Osteocyte (in vitro differentiated cells): ENCODE measurements at places on chromosomes 5 and 9.

- no peak overlapping the region for H3K4me3 ChIP-seq
- H3K36me3 ChIP-seq = peaks cover 2% of the 10 kb centered on the region
- peak overlapping the region; percentile 7 for H3K27ac ChIP-seq
Observed at GRCh38 chr9:16386007-16386826, 484.3 kb downstream of the BNC2 start.

DNA sequence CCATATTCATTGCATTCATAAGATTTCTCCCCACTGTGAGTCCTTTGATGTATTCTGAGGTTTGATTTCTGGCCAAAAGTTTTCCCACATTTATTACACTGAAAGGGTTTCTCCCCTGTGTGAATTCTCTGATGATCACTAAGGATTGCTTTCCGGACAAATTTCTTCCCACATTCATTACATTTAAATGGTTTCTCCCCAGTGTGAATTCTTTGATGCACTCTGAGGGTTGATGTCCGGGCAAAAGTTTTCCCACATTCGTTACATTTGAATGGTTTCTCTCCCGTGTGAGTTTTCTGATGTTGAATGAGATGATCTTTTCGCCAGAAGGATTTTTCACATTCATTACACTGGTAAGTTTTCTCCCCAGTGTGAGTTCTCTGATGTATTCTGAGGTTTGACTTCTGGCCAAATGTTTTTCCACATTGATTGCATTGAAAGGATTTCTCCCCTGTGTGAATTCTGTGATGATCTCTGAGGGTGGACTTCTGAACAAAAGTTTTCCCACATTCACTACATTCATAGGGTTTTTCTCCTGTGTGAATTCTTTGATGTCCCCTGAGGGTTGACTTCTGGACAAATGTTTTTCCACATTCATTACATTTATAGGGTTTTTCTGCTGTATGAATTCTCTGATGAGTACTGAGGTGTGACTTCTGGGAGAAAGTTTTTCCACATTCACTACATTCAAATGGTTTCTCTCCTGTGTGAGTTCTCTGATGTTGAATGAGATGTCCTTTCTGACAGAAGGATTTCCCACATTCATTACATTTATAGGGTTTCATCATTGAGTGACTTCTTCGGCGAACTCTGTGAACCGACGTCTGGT is 18.8 kb downstream of the ZNF510 start:
- no peaks in the 10 kb centered on the region for H3K27me3 ChIP-seq
- H3K4me3 ChIP-seq = no peak overlapping the region
- no peaks in the 10 kb centered on the region for H3K4me1 ChIP-seq
- H3K27ac ChIP-seq = no peak overlapping the region

DNA sequence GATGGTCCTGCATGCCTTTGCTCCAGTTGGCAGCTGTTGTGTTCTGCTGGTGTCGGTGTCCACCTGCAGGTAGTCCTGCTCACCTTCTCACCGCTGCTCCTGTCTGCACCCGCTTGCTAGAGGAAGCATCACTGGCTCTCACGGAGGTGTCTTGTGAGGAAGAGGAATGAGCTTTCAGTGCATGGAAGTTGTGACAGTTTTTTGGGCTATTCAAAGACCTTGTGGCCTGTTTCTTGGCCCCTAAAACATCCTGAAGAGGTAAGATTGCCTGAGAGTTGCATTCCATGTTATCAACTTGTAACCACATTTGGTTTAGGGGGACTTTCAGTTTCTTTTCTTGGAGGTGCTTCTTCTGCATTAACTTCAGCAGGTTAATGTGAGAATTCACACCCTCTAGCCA is 85.6 kb downstream of the MACROH2A1 start:
- H3K4me1 ChIP-seq = peaks cover 24% of the 10 kb centered on the region
- no peak overlapping the region for H3K27ac ChIP-seq
- peak; percentile 54 for DNase-seq
- peaks cover 5% of the 10 kb centered on the region for H3K27me3 ChIP-seq

DNA sequence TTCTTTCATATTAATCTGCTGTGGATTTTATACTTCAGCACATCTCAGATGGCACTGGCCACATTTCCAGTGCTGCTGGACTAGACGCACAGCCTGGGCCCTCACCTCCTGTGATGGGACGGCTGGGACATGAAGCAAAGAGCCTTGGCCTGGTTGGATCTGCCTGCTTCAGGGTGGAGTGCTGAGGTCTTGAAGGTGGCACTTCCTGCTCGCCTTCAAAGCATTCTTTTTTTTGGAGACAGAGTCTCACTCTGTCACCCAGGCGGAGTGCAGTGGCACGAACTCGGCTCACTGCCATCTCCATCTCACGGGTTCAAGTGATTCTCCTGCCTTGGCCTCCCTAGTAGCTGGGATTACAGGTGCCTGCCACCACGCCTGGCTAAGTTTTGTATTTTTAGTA is 73.1 kb downstream of the RAPGEF1 start:
- H3K27ac ChIP-seq = no peak overlapping the region
- no peak overlapping the region for H3K4me3 ChIP-seq
- H3K4me1 ChIP-seq = peaks cover 53% of the 10 kb centered on the region
- H3K36me3 ChIP-seq = peaks cover 5% of the 10 kb centered on the region
- no peaks in the 10 kb centered on the region for H3K27me3 ChIP-seq

DNA sequence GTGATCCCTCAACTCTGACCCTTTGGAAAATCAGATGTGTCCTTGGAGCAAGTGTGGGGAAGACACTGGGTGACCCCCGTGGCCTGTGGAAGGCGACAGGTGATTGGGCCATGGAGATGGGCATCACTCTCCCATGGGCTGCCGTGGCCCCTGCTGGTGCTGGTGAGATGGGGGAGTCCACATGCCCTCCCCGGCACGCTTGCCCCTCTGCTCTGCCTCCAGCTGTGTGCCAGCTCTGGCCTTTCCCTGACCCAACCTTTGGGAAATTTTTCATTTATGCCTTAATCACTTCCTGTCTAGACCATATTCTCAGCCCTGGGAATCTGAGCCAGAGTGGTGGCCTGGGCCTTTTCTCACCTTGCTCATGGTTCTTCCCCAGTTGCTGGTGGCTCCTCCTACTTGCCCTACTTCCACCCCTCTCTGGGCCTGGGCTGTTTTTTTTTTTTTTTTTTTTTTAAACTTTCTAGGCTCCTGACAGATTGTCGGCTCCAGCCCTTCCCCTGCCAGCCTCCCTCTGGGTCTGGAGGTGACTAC is 56.6 kb downstream of the RGS3 start:
- H3K27me3 ChIP-seq = no peaks in the 10 kb centered on the region
- H3K4me3 ChIP-seq = no peak overlapping the region
- DNase-seq = no peak
- no peaks in the 10 kb centered on the region for H3K36me3 ChIP-seq
- H3K4me1 ChIP-seq = peaks cover 45% of the 10 kb centered on the region

GRCh38 chr5:122076669-122077365 is 1.2 kb downstream of the LOX start:
- peak overlapping the region; percentile 93 for H3K4me3 ChIP-seq
- no peaks in the 10 kb centered on the region for H3K27me3 ChIP-seq
- peak; percentile 94 for DNase-seq

GRCh38 chr5:116288524-116288923 is 203.7 kb downstream of the COMMD10 start:
- H3K27ac ChIP-seq = no peak overlapping the region
- no peak overlapping the region for H3K4me3 ChIP-seq
- peaks cover 6% of the 10 kb centered on the region for H3K36me3 ChIP-seq

- no peak overlapping the region for H3K27ac ChIP-seq
- H3K4me1 ChIP-seq = no peaks in the 10 kb centered on the region
- no peak overlapping the region for H3K4me3 ChIP-seq
- peak; percentile 82 for DNase-seq
- peaks cover 15% of the 10 kb centered on the region for H3K27me3 ChIP-seq
Observed at GRCh38 chr5:180129291-180130190, 58.0 kb upstream of the RNF130 start.

DNA sequence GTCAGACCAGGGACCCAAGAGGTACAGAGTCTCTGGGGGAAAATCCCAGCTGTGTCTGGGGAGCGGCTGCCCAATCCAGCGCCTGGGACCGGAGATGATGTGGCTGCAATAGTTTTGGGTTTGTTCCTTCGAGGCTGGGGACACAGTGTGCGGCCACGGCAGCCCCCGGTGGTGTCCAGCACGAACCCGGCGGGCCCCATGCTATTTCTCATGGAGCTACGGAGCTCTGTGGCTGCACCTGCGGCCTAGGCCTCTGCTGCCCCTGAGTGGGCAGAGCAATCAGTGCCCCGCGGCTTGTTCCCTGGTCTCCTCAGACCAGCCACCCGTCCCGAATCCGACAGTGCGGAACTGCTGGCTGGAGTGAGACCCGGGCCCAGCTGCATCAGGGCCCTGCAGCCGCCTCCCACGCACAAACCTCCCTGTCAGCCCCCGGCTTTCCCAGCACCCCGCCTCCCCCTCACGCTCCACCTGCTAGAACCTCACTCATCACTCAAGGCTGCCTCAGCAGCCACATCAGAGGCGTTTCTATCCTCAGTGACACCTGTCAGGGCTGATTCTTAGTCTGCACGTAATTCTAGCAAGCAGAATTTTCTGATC is 29.0 kb downstream of the SARDH start:
- peaks cover 9% of the 10 kb centered on the region for H3K27me3 ChIP-seq
- no peak overlapping the region for H3K4me3 ChIP-seq
- H3K27ac ChIP-seq = no peak overlapping the region
- H3K4me1 ChIP-seq = peaks cover 14% of the 10 kb centered on the region

DNA sequence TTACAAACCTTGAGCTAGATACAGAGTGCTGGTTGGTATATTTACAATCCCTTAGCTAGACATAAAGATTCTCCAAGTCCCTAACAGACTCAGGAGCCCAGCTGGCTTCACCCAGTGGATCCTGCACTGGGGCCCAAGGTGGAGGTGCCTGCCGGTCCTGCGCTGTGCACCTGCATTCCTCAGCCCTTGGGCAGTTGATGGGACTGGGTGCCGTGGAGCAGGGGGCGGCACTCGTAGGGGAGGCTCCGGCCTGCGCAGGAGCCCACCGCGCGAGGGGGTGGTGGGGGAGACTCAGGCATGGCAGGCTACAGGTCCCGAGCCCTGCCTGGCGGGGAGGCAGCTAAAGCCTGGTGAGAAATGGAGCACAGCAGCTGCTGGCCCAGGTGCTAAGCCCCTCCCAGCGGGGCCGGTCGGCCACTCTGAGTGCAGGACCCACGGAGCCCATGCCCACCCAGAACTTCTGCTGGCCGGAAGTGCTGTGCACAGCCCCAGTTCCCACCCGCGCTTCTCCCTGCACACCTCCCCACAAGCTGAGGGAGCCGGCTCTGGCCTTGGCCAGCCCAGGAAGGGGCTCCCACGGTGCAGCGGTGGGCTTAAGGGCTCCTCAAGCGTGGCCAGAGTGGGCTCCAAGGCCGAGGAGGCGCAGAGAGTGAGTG is 1464.7 kb downstream of the EFNA5 start:
- H3K27ac ChIP-seq = no peak overlapping the region
- no peak overlapping the region for H3K4me3 ChIP-seq
- DNase-seq = no peak
- no peaks in the 10 kb centered on the region for H3K27me3 ChIP-seq
- no peaks in the 10 kb centered on the region for H3K4me1 ChIP-seq

DNA sequence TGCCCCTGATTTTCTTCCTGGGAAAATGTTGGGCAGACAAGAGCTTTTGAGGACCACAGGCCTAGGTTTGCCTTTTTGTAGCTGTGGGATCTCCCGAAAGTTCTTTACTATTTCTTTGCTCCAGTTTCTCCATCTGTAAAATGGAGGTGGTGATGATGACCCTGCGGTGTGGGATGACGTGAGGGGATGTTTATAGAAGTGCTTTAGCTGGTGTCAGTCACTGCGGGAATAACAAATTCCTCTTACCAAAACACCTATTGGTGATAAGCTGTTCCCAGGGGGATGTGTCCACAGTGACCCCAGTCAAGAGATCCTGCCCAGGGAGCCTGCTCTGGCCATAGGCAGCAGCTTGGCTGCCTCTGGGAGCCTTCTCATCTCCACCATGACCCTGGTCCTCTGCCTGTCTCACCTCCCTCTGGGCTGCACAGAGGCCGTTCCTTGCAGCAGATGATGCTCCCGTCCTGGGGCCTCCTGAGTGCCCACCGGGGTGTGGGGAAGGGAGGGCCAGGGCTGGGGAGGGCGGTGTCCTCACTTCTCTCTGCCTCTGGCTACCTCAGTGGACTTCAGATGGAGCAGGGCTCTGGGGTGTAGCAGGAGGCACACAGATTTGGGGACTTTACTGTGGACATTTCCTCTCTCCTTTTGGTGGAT is 77.2 kb downstream of the COL15A1 start:
- peaks cover 12% of the 10 kb centered on the region for H3K4me1 ChIP-seq
- DNase-seq = no peak
- no peaks in the 10 kb centered on the region for H3K27me3 ChIP-seq

DNA sequence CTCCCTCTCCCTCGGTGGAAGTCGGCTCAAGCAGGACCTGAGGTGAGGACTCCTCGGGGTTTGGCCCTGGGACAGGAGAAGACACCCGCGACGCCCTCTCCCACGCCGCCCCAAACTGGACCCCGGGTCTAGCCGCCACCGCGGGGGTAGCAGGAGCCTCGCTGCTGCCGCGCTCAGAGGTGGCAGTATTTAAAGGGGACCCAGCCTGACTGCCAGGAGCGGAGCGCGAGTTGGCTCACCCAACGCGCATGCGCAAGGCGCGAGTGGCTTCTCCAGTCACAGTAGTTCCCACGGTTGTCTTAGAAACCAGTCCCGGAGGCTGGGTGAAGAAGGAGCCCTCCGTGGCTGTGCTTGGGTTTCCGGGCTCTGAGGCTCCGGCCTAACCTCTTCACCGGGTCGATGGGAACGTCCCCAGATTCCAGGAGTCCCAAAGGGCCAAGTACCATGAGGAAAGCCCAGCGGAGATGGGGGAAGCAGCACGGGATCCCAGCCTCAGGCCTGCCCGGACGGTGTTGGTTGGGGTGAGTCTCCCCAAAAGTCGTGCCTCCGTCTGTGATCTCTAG is 477.8 kb downstream of the SPATA31A7 start:
- H3K4me1 ChIP-seq = no peaks in the 10 kb centered on the region
- H3K4me3 ChIP-seq = no peak overlapping the region
- no peak overlapping the region for H3K27ac ChIP-seq
- H3K36me3 ChIP-seq = no peaks in the 10 kb centered on the region
- no peaks in the 10 kb centered on the region for H3K27me3 ChIP-seq

- H3K27me3 ChIP-seq = peaks cover 7% of the 10 kb centered on the region
- no peak overlapping the region for H3K4me3 ChIP-seq
- no peak overlapping the region for H3K27ac ChIP-seq
- no peak for DNase-seq
- H3K4me1 ChIP-seq = peaks cover 1% of the 10 kb centered on the region
Observed at GRCh38 chr5:124139477-124139876, 607.0 kb downstream of the ZNF608 start.

DNA sequence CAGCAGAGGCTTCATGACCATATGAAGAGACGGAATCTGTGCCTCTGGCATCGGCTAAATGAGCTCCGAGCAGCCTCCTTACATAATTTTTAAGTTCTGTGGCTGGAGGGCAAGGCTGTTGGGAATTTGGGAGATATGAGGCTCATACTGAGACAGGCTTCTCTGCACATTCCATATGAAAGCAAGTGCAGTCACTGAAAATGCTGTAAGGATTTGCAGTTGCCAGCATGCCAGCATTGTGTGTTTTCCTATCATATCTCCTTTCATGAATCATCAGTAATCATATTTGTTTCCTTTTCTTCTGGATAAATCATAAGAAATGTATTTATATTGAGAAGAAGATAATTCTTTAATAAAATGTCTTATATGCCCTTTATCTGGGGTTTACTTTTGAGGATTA is 775.4 kb downstream of the SEMA5A start:
- no peak overlapping the region for H3K27ac ChIP-seq
- H3K4me1 ChIP-seq = peaks cover 39% of the 10 kb centered on the region
- DNase-seq = no peak
- H3K36me3 ChIP-seq = no peaks in the 10 kb centered on the region
- H3K4me3 ChIP-seq = no peak overlapping the region

- peaks cover 8% of the 10 kb centered on the region for H3K27me3 ChIP-seq
- H3K4me1 ChIP-seq = peaks cover 34% of the 10 kb centered on the region
- no peak overlapping the region for H3K27ac ChIP-seq
Observed at GRCh38 chr5:124395926-124396325, 350.5 kb downstream of the ZNF608 start.

GRCh38 chr5:5424736-5425135 is 2.3 kb downstream of the ICE1 start:
- no peak overlapping the region for H3K27ac ChIP-seq
- DNase-seq = no peak
- no peaks in the 10 kb centered on the region for H3K27me3 ChIP-seq
- H3K4me1 ChIP-seq = peaks cover 27% of the 10 kb centered on the region
- H3K36me3 ChIP-seq = peaks cover 2% of the 10 kb centered on the region
